ENCODE measurements at places on chromosomes 16 and 17.

DNA sequence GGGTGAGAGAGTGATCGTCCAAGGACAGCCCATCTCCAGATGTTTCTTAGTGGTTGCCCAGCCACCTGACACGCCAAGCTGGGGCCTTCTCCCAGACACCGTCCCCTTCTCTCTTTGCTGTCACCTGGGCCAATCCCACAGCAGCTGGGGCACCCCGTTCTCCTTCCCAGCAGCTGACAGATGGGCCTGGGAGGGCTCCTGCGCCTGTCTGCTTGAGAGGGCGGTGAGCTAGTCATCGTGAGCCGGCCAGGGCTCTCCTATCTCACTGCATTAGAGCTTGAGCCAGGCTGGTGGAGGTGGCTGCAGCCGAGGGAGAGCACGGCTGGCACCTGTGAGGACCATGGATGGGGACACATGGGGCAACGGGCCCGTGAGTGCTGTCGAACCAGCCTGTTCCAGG lies 41.2 kb downstream of the RAB11FIP3 start:
- no peak for DNase-seq

GRCh38 chr17:47225436-47225858 lies 16.3 kb downstream of the MYL4 start:
- no peak for DNase-seq

DNA sequence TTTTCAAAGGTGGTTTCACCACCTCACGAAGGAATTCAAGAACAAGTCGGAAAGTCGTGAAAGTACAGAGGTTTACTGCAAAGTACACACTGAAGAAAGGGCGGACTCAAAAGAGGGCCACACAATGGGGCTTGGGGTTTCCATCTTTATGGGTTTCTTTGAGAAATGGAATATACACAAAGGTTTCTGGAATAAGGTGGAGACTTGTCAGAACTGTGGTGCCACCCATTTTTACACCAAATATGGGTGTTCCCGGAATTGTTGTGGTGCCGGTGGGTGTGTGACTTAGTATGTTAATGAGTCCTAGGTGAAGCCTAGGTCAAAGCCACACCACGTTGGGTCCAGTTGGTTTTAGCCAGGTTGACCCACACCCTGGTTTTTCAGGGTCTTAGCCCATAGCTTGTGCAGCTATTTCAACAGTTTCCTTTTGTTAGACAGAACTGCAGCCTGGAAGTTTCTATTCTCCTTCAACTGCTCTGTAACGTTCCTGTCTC lies 567 bp upstream of the GCSH start:
- no peak for DNase-seq

DNA sequence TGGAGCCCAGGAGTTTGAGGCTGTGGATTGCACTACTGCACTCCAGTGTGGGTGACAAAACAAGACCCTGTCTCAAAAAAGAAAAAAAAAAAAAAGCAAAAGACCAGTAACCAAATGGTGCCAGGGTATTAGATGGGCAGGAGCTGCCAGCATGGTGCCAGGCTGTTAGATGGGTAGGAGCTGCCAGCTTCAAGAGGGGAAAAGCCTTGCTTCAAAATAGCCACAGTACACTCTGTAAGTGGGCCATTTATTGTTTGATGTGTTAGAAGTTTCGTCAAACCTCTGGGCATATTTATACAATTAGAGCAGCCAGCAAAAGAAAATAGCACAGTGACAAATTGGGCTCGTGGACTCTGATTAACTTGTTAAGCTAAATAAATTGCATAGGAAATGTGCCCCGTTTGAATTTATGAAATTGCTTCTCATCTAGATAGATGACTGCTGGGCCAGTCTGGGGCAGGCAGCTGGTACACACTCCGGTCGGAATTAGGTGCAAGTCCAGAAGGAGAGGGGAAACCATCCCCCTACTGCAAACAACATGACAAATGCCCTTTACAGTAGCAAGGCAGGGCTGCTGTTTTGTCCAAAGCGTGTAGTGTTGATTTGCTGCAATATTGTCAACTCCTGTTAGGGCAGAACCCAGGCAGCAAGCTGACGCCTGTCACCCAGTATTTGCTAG lies 126.3 kb upstream of the IRX3 start:
- no peak for DNase-seq

GRCh38 chr17:62895320-62896301 lies 70.4 kb upstream of the TANC2 start:
- DNase-seq = no peak

GRCh38 chr16:79130616-79131015 lies 469.9 kb downstream of the MAF start:
- DNase-seq = no peak

- DNase-seq = no peak
Measured at GRCh38 chr16:24848065-24848464, 2.3 kb downstream of the SLC5A11 start.

GRCh38 chr17:16100737-16101400 lies 101.2 kb downstream of the TTC19 start:
- no peak for DNase-seq

DNA sequence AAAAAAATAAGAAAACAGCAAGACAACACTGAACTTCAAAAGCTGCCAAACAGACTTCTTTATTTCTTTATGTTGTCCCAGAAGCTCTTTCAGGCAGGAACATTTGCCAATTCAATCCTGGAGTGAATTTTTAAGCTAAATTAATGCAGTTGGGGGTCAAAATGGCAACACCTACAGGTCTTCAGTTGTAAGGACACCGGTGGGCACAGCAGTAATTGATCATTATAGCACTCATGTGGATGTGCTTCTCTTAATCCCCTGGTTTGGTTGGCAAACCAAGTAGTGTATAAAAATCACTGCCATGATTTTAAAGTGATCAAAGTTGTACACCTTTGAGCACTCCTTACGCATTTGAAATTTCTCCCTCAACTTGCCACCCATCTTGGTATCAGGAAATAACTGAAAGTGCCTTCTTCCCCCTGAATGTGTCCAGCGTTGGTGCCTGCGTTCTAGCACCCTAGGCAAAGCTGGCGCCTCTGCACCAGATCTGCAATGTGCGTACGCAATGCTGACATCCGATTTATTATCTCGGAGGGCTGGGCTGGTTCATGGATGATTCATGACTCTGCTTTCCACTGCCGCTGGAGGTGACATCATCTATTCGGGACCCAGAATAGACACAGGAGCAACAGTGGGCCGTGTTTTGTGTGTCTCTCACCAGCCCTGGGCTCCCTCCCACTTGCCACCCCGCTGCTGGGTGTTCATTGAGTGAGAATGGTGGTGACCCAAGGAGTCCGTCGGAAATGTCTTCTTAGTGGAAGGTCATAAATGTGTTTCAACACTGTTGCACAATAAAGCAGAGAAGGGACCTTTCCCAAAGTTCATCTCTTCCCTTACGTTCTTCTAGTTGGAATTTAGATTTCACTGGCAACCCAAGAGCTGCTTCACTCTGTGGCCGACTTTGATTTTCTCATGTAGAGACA lies 203.4 kb downstream of the CCDC182 start:
- DNase-seq = no peak

DNA sequence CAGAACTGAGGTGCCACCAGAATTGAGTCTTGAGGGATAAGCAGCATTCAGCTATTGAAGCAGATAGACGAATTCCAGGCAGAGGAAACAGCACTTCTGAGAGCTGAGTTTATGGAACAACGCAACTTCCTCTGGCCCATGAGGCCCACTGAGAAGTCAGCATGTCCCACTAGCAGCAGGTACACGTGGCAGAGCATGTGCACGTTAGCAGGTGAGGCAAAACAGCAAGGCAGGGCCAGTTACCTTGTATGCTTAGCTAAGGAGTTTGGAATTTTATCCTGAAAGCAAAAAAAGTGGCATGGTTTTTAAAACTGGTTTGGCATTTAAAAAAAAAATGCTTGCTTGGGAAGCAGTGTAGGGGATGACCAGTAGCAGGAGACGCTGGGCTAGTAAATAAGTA lies 305.6 kb downstream of the CPPED1 start:
- no peak for DNase-seq

GRCh38 chr17:81132770-81133723 lies 32.3 kb upstream of the PVALEF start:
- no peak for DNase-seq

DNA sequence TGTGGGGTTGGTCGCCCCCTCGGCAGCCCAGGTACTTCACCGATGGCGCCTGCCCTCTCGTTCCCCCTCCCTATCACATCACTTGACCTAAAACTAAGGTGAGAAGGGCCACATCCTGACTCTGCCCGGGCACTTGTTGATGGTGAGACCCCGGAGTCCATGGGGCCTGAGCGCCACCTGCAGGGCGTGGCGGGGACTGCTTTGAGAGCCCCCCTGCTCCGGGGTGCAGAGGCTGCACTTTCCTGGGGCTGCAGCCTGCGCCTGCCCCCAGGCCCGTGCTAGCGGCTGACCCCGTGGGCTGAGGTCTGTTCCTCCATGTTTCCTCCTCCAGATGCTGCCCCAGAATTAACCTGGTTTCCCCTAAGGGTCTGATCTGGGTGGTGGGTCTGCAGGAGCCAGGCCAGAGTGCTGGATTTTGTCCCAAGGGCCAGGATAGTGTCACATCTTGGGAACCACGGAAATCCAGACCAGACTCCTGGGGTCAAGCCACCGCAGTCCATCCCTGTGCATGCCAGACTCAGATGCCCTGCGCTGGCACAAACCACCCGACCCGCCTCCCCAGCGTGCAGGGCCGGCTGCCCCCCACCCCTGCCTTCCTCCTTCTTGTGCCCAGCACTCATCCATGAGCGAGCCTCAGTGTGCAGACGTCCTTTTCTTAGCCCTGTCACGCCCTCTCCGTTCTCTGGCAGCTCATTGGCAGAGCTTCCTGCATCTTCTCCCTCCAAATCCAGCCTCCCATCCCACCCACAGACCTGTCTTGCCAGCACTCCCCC lies 2.7 kb downstream of the NDUFAF8 start:
- peak; percentile 64 for DNase-seq
